ENCODE measurements at places on chromosomes 1 and 21.

- DNase-seq, result no peak
Observed at GRCh38 chr1:102120910-102121309, 124.2 kb upstream of the OLFM3 start.

DNA sequence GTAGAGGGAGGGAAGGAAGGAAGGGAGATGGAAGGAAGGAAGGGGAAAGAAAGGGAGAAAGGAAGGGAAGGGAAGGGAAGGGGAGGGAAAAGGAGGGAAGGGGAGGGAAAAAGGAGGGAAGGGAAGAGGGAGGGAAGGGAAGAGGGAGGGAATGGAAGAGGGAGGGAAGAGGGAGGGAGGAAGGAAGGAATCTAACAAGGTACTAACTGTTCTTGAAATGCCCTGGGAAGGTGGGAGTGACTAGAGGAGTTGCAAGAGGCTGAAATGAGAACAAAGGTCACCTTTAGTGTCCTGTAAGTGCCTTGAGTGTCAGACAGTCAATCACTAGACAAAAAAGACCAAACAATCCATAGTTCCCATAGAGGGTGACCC lies 2.3 kb upstream of the ATP2B4 start:
- no peak for DNase-seq

GRCh38 chr21:41011951-41012366 lies 156.0 kb upstream of the BACE2 start:
- DNase-seq, result no peak

DNA sequence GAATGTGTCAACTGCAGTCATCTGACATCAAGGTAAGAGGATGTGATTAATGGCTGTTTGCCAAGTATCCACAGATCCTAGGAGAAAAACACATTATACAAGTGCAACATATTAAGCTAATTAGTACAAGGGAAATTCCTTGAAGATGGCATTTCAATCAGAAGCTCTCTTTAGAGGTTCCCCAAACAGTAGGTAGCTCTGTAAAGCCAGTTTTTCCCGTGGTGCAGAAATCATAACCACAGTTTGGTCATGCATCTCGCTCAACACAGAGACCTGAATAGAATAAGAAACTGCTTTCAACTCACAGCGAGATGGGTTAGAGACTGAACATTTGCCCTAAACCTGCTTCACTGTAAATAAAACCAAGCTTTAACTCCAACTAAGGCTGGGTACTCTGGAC lies 230.5 kb upstream of the CAMK1G start:
- DNase-seq, result no peak

DNA sequence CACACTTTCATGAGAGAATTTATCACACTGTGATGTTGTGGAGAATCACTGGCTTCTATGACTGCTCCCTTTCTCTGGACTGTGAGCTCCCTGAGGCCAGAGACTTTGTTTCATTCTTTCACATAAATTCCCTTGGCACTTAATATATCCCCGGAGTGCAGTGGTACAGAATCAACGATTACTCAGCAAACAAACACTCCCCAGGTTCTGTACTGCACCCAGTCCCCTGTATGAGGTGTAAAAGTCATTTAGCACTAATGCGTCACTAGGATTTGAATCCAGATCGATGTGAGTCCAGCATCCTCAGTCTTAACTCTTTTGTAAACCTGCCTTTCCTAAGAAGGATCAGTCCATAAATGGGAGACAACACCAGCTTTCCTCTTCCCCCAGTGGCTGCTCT lies 6.8 kb upstream of the UTP25 start:
- no peak for DNase-seq
